Occipital lobe (tissue), 3 donors: ENCODE measurements at places on chromosomes 12 and 14. TPM values are rescaled to one million over a fixed set of nuclear protein-coding genes. Genes with fewer than 3 reads are reported as not detected.

The ALG10B gene
- 15.0 TPM for total RNA-seq

The ERP27 gene
- not detected for total RNA-seq

The ADAM21 gene
- total RNA-seq: 0.16 TPM

The OVCH1 gene
- total RNA-seq: 1.2 TPM

The RNASE3 gene
- total RNA-seq: not detected

The SNW1 gene
- total RNA-seq: 57.9 TPM

The GPRC5A gene
- total RNA-seq: 0.31 TPM

The C3AR1 gene
- 3.1 TPM for total RNA-seq

The SRRM4 gene
- total RNA-seq: 6.4 TPM

The KCNK13 gene
- total RNA-seq: 1.2 TPM

The BCL2L14 gene
- total RNA-seq: not detected

The CLEC1B gene
- total RNA-seq: not detected

The ENDOU gene
- not detected for total RNA-seq

The SERPINA12 gene
- total RNA-seq: not detected

The CEBPE gene
- 0.31 TPM for total RNA-seq

The CAPZA3 gene
- not detected for total RNA-seq

The SLC6A13 gene
- 10.0 TPM for total RNA-seq

The TC2N gene
- 22.8 TPM for total RNA-seq

The HCAR2 gene
- total RNA-seq: not detected

The GPRC5D gene
- not detected for total RNA-seq

The TPPP2 gene
- total RNA-seq: not detected

The RIN3 gene
- total RNA-seq: 1.4 TPM

The TAS2R10 gene
- total RNA-seq: 5.5 TPM

The GPX2 gene
- not detected for total RNA-seq

The KLRF1 gene
- 0.47 TPM for total RNA-seq

The OR6C2 gene
- not detected for total RNA-seq

The KCNC2 gene
- 21.1 TPM for total RNA-seq

The ABHD12B gene
- total RNA-seq: not detected

The ADCK1 gene
- 9.4 TPM for total RNA-seq

The TNS2 gene
- 11.1 TPM for total RNA-seq

The SIX1 gene
- total RNA-seq: 0.47 TPM

The TPI1 gene
- 179 TPM for total RNA-seq

The DPF3 gene
- total RNA-seq: 5.3 TPM

The EIF2S3B gene
- total RNA-seq: 1.9 TPM

The ATP6V1D gene
- 152 TPM for total RNA-seq

The FOXN4 gene
- total RNA-seq: 0.16 TPM

The APOF gene
- not detected for total RNA-seq

The CCDC38 gene
- 0.16 TPM for total RNA-seq

The ZFHX2 gene
- total RNA-seq: 1.2 TPM

The HHIPL1 gene
- 6.4 TPM for total RNA-seq

The ANO4 gene
- 75.5 TPM for total RNA-seq

The DENND5B gene
- total RNA-seq: 57.1 TPM

The KLHDC1 gene
- total RNA-seq: 15.9 TPM

The WIF1 gene
- total RNA-seq: 4.1 TPM

The COX8C gene
- total RNA-seq: not detected

The TAS2R9 gene
- total RNA-seq: 1.2 TPM

The GPR84 gene
- total RNA-seq: 0.16 TPM

The HVCN1 gene
- 8.3 TPM for total RNA-seq

The DDN gene
- total RNA-seq: 9.2 TPM

The SLC5A8 gene
- 1.4 TPM for total RNA-seq

The CIROP gene
- total RNA-seq: not detected

The GNB3 gene
- 0.94 TPM for total RNA-seq
